ENCODE measurements at places on chromosomes 5 and 9.

GRCh38 chr9:37437010-37437409, 14.5 kb downstream of the GRHPR start:
- DNase-seq, result no peak

DNA sequence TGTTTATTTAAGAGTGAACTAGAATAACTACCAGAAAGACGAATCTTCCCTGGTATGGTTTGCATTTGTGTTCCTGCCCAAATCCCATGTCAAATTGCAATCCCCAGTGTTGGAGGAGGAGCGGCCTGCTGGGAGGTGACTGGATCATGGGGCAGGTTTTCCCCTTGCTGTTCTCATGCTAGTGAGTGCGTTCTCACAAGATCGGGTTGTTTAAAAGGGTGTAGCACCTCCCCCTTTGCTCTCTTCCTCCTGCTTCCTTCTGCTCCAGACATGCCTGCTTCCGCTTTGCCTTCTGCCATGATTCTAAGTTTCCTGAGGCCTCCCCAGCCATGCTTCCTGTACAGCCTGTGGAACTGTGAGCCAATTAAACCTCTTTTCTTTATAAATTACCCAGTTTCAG, 210.3 kb upstream of the TBC1D2 start:
- no peak for DNase-seq

GRCh38 chr9:130473009-130473408, 28.2 kb downstream of the ASS1 start:
- no peak for DNase-seq

- peak; percentile 46 for DNase-seq
Observed at GRCh38 chr5:140116716-140117115, 2.8 kb downstream of the PURA start.

- DNase-seq, result no peak
Observed at GRCh38 chr5:168796593-168797580, 217.7 kb upstream of the PANK3 start.

DNA sequence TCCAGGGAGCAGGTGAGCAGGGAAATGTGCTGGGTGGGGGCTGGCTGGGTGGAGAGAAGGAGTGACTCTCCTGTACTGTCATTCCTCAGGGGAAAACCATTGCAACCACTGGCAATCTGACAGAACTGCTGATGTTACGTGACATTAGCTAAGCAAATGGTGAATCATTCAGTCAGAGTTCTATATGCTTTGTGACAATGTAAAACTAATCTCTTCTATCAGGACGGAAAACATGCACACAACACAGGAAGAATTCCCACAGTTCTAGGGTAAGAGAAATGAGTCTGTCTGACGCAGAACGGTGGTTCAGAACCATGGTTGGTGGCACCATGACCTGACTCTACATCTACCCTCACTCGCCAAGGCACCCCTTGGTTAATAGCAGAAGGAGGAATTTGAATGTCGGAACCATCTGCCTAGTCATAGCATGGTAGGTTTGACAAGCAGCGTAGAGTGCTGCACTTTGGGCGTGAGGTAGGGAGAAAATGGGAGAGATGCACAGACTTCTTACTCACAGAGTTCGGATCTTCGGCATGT, 243.6 kb upstream of the PANK3 start:
- peak; percentile 13 for DNase-seq

DNA sequence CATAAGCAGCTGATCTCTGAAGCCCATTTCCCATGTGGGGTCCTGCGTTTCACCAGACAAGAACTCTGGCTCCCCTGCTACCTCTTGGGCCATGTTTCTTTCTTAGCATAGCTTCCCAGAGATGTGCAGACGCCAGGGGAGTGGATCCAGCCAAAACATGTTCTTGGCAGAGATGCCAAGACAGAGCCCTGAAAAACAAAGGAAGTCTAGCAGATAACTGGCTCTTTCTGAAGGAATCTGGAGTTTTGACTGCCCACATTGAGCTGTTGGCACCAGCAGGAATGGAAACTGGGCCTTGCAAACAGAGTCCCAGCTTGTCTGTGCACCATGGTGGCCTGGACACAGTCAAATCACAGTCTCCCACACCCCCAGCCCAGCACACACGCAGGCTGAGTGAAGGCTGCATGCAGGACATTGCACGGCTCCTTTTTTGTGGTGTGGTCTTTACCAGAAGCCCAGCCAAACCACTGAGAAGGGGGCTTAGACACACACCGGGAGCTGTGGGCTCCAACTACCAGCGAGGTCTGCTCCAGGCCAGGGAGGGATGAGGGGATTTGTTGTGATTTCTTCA, 114.7 kb downstream of the SNX18 start:
- DNase-seq, result no peak

DNA sequence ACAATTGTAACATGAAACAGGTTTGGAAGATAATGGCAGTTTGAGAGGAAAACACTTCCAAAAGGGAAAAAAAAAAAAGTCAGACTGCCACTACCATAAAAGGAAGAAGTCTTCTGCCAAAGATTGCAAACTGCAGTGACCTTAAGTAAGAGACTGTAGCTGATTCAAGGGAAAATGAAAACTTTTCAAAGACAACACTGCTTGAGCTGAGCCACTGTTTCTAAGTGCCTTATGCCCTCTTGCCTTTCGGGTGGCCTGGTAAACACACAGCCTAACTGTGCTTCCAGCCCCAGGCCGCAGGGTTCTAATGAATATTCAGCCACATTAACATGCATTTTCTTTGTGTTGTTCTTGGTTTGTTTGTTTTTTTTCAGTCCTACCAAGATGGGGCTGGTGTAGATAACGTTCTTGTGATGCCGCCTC, 354.6 kb downstream of the BNC2 start:
- DNase-seq, result no peak

DNA sequence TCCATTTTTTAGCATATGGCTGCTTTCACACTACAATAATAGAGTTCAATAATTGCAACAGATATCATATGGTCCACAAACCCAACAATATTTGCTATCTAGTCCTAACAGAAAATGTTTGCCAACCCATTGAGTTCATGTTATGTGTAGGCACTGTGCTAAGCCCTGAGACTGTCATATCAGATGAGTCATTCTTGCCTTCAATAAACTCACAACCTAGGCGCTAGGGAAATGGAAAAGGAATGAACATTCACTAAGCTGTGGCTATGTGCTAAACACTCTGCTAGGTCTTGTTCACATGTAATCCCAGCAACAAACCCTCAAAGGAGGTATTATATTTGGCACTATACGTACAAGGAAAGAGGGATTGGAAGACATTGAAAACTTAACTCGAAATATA, 8.4 kb upstream of the TIMD4 start:
- DNase-seq, result no peak

- peak; percentile 70 for DNase-seq
Observed at GRCh38 chr9:70257991-70258691, 637 bp upstream of the SMC5 start.

DNA sequence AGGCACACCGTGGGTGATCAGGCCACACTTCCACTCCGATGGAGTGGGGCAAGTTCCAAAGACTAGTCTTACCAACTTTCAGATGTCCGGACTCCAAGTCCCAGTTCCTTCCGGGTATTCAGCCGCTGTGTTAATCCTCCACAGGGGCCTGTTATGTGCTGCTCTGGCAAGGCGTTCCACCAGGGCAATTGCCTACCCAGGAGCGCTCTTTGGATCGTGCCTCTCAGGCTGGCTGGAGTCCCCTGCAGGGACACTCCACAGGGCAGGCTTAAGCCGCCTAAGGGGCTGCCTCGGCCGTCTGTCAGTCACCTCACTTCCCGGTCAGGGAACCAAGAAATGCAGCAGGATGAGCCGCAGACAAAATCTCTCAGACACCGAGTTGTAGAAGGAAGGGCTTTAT, 118.7 kb upstream of the CCNG1 start:
- DNase-seq, result no peak

GRCh38 chr5:34524123-34524522, 132.0 kb upstream of the RAI14 start:
- no peak for DNase-seq

DNA sequence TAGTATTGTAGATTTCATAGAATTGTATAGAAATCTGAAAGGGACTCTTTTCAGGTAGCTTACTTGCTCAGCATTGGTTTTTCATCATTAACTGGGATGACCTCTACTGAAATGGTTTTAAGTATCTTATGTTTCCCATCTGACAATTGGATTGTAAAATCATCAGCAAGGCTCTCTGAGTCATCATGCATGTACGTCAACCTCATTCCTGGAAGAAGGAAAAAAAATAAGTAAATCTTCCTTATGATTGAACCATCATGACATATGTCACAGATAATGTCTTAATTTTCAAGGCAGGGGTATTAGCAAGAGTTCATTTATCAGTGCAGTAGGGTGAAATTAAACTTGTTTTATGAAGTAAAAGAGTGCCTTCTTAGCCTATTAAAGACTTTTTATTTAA, 74.9 kb upstream of the CER1 start:
- no peak for DNase-seq

DNA sequence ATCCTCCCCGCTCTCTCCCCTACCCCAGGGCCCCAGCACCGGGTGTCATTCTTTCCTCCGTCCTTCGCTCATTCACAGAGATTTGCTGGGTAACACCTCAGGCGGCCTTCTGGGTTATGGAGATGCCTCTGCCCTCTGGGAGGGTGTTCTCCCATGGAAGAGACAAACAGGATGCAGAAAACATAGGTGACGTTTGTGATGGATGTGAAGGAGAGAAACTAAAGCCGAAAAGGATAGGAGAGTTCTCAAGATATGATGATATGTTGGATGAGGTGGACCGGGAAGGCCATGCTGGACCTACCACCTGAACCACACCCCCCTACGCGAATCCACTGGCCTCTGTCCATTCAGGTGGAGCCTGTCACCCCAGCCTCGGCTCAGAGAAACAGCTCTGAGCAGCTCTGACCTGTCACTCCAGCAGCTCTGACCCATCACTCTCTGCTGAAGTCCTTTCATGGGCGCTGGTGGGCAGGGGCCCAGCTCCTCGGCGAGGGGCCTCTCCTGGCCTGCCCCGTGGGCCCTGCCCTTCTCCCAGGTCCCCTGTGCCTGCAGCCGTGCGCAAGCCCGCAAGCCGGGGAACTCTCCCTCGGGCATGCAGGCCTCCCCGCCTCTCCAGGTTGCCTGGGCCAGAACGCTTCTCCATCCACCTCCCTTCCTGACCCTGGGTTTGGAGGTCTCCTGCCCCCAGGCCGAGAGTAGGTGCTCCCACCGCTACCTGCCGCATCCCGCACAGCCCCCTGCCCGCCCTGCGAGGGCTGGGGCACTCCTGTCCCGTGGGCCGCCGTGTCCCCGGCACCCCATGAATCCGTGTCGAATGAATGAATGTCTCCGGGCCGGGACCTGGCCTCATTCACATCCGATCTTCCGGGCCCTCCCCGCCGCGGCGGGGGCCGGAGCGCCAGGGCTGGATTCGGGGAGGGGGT, 717 bp upstream of the NCS1 start:
- no peak for DNase-seq

DNA sequence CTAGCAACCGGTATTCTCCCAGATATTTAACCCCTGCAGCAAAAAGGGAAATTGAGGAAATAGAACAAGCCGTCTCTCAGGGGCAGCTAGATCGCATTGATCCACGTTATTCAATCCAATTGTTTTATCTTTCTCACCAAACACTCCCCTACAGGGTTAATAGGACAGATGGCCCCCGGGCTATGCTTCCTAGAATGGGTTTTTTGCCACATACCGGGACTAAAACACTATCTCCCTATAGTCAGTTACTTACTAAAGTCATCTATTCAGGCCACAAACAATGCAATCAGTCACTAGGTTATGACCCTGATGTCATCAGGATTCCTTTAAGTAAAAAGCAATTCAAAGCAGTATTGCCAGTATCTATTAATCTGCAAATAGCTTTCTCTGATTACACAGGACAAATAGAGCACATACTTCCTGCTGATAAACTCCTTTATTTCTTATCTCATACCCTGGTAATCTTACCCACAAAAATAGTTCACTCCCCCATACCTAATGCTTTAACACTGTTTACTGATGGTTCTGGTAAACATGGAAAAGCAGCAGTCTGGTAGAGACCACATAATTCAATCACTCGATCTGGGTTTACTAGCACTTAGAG, 159.0 kb downstream of the CPLANE1 start:
- no peak for DNase-seq

DNA sequence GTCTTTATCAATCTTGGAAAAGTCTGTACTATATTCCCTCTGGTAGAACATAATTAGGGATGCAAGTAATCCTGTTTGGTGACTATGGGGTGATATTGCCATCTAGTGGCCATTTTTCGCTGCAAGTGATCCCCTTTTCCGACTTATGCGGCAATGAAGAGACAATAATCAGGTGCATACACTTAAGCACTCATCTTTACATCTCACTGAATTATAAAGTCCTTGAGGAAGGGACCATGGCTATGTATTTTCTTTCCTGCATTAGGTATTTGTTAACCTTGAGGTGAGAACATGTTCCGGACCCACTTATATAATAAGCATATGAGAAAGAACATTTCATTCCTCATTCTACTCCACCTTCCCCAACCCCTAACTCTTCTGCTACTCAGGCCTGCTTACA, 19.6 kb upstream of the LIX1 start:
- peak; percentile 82 for DNase-seq

DNA sequence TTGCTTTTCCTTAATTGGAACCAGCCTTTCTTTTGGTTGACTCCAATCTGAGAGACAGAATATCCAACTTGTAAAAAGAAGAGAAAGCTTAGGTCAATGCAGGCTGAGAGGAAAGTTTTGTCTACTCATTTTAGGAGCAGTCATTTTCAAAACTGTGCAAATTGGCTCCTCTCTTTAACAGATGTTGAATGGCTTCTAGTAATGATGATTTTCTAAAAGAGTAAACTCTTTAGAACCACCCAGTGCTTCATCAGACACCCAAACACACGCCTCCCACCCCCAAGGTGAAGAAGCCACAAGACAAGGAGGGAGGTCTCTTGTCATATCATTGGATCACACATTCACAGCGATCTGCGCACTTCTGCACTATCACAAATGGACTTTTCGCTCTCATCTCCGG, 116.3 kb upstream of the KLF9 start:
- no peak for DNase-seq
